RWPE1 (cell line): ENCODE measurements at places on chromosomes 4 and X.

DNA sequence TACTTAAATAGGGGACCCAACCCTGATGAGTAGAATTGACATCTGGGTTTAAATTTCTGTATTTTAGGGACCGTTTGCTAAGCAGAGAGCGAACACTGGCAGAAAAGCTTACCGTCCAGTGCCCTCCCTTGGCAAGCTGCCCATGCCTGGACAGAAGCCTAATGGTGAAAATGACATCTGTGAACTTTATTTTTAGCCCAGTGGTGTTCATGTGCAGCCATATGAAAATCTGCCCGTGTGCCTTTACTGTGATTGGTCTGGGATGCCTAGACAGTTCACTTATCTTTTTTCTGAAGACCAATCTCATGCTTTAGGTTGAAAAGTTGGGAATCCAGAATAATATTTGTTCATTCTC lies 1.1 kb downstream of the STBD1 start:
- no peak for DNase-seq

GRCh38 chr4:60945641-60946040 lies 254.5 kb upstream of the ADGRL3 start:
- DNase-seq: no peak

DNA sequence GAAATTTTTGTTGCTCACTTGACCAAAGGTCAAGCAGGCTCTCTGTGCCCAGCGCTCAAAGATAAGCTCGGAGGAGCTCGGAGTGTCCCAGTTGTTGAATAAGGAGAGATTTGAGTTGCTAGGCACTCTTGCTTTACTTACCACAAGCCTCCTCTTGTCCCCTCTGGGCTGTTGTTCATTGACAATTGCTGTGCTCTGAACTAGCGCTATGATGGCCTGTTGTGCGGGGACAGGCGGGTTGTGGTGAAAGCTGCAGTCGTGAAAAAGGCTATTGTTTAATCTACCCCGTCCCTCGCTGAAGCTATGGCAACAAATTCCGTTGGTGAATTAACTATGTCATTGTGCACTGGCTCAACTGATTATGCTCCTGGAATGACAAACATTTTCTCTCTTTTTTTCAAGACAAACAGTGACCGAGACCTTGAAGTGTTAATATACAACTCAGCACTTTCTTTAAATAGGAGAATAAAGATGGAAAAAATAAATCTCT lies 21.0 kb upstream of the POLA1 start:
- no peak for DNase-seq

GRCh38 chr4:123408471-123409084 lies 12.0 kb downstream of the SPRY1 start:
- DNase-seq: no peak

GRCh38 chr4:48554606-48555005 lies 64.6 kb downstream of the ZAR1 start:
- no peak for DNase-seq

DNA sequence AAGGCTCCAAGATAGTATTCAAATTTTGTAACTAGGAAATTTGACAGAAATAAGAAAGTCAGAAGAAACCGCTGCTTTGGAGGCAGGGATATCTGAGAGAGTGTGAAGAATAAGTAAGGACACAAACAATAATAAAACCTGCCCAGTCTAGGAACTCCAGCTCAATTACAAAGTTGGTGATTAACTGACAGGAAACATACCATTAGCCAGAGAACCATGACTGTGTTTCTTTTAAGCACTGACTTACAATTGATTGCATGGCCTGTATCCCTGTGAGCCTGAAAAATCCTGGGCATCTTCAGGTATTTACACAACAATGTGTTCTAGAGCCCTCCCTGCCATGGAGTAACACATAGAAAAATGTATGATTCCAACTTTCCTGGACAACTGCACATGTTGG lies 127.4 kb downstream of the GRIA3 start:
- DNase-seq: no peak

GRCh38 chr4:77126809-77127208 lies 30.2 kb upstream of the CCNG2 start:
- no peak for DNase-seq

GRCh38 chr4:151409470-151410313 lies 716 bp downstream of the FHIP1A start:
- peak; percentile 41 for DNase-seq

- DNase-seq: peak; percentile 12
Measured at GRCh38 chr4:17811078-17811603, 362 bp downstream of the NCAPG start.

DNA sequence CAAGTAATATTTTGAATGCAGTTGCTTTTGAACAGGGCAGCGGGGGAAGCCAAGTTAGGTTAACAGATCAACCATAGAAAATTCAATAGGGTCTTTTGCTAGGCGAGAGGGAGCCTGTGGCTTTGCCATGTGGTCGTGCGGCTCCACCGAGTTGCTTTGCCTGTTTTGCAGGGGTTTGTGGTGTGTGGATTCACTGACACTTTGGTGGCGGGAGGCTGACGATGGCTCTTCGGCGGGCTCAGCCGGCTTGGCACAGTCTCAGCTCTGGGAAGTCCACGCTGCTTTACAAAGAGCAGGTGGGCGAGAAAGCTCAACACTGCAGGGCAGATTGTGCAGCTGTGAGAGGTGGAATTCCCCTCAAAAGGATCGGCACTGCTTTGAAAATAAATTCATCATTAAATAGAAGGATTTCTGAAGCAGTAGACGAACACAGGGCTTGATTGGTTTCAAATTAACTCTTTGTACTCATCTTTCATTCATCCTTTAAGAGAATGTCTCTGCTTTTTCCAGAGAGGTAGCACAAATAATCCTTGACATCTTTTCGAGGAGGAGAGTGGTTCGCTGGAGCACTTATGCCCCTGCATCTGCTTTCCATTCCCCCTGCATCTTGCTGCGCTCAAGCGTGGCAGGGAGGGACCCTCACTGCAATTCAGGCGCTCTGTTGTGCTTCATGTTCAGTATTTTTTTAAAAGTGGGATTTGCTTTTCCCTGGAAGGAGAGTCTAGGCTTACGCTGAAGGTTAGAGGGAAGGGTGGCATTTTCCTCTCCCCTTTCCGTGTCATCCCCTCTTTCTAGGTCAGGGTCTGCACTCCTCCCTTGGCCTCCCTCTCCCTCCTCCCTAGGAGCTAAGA lies 201.8 kb upstream of the LEF1 start:
- DNase-seq: no peak

GRCh38 chr4:107147873-107148272 lies 111.8 kb upstream of the DKK2 start:
- DNase-seq: no peak

DNA sequence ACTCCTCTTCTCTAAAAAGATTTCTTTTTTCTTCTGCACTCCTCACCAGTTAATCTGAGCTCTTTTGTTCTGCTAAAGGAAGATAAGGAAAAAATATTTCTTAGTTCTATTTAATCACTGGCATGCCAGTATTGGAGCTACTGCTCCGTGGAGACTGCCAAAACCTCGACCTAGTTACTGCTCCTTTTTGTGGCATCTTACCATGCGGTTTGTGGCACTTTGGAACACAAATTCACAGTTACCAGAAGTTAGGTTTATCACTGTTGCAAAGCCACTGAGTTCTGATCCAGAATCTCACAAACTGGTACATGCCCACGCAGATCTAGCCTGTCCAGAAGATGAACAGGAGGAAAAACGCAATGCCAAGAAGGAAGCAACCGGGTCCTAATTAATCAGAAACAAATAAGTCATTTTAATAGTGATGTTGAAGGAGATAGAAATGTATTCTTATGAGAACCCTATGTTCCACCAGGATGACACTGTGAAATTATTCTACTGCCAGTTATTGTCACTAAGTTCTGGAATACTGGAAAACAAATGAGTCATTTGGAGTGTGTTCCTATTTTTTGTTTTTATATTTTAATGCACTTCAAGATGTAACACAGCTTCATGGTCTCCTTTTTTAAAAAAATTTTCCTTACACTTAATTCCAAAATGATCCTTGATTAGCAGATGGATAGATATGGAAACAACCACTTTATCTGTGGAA lies 106.7 kb upstream of the GK2 start:
- no peak for DNase-seq

DNA sequence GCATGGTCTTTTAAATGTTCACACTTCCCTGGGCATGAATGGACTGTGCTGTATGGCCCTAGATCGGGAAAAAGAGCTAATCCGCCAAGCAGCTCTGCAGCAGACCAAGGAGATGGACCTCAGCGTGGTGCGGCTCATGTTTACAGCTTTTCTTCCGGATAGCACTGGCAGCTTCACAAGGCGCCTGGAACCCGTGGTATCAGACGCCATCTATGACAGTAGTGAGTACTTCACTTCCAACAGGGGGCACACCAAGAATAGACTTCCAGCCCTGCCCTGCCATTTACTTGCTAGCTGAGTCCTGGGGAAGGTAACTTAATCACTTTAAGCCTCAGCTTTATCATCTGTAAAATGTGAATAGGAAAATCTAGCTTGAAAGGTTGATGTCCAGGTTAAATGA lies 77.7 kb downstream of the NFKB1 start:
- no peak for DNase-seq

GRCh38 chr4:137253949-137254348 lies 278.3 kb downstream of the PCDH18 start:
- no peak for DNase-seq

GRCh38 chr4:109803924-109804571 lies 2.2 kb upstream of the CFI start:
- peak; percentile 30 for DNase-seq

DNA sequence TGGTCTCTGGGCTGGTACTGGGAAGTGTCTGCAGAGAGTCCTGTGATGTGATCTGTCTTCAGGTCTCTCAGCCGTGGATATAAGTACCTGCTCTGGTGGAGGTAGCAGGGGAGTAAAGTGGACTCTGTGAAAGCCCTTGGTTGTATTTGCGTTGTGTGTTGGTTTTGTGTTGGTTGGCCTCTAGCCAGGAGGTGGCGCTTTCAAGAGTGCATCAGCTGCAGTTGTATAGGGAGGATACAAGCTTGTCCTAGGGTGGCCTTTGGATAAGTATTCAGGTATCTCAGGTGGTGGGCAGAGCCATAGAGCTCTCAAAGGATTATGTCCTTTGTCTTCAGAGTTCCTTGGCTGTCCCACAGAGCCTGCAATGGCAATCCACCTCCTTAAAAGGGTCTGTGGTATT lies 111.6 kb downstream of the MAGEB17 start:
- DNase-seq: no peak
